A549 treated with CORT108297 at 1 μM for 4 hours (cell line): ENCODE measurements at places on chromosomes 1 and 21. TPM values are rescaled to one million over a fixed set of nuclear protein-coding genes. Genes with fewer than 3 reads are reported as not detected.

The RORC gene
- total RNA-seq, result 0.03 to 0.06 TPM (median 0.04 TPM) in 4 of 5 replicates, not detected in the other

The ZFP69B gene
- 1.3 to 2.1 TPM (median 1.9 TPM) in 5 replicates for total RNA-seq

The TEDDM1 gene
- total RNA-seq, result not detected in 5 replicates

The SMCP gene
- total RNA-seq, result not detected in 5 replicates

The MKNK1 gene
- 16.8 to 18.5 TPM (median 17.7 TPM) in 5 replicates for total RNA-seq
